Dermis blood vessel endothelial cell (primary cell): ENCODE measurements at places on chromosomes 12 and 14. TPM values are rescaled to one million over a fixed set of nuclear protein-coding genes. Genes with fewer than 3 reads are reported as not detected.

GRCh38 chr12:45816652-45817051 is 87.1 kb downstream of the ARID2 start:
- DNase-seq, result no peak

Gene MTRFR
- total RNA-seq, result 7.4 and 10.2 TPM in 2 replicates

Gene CABP1
- total RNA-seq, result 0.17 TPM in 1 of 2 replicates, not detected in the other

Gene KLRC4
- total RNA-seq, result not detected in 2 replicates

DNA sequence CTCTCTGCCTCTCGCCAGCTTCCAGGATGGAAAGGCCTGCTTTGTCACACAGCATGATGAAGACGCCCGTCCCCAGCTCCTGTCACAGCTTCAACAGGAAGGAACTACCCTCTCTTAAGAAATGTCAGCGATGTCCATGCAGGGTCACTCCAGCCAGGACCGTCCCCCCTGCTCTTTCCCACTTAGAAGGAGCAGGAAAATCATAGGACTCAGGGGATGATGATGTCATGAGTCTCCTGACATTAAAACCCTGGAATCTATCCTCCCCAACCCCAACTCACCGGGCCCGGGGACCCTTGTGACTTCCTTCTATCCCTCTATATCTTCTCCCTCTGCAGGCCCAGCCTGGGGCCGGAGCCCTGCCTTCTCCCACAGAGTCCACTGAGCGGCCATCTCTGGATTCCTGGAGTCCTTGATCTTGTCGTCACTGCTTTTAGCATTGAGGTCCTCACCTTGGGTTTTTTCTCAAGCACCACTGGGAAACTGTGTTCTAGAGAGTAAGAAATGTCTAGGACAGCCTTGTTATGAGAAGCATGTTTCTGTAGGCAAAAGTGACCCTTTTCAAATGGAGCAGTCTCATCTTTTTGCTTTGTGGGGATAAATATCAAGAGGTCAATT is 42.8 kb upstream of the P2RX7 start:
- no peak for DNase-seq

Gene PROX2
- total RNA-seq, result not detected in 2 replicates

DNA sequence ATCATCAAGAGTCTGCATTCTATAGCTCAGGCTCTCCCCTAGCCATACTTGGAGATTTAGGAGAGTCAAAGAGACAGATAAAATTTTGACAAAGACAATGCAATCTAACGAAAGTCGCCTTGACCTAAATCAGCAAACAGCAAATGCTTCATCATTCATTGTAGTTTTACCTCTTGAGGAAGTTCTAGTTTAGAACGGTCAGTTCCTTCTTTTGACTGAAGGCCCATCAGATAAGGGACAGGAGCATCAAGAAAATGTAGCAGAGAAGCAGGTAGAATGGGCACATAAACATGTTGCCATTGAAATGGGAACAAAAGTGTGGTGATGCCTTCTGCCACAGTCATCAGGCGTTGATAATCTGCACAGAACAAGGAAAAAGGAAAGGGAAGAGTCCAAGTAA is 130.9 kb downstream of the DENND5B start:
- DNase-seq, result no peak

Gene KRT85
- total RNA-seq, result not detected in 2 replicates

GRCh38 chr12:57797933-57798332 is 15.3 kb downstream of the TSFM start:
- DNase-seq, result no peak

Gene GALNT9
- 0.14 and 0.17 TPM in 2 replicates for total RNA-seq

Gene PLEKHG7
- total RNA-seq, result not detected in 2 replicates

DNA sequence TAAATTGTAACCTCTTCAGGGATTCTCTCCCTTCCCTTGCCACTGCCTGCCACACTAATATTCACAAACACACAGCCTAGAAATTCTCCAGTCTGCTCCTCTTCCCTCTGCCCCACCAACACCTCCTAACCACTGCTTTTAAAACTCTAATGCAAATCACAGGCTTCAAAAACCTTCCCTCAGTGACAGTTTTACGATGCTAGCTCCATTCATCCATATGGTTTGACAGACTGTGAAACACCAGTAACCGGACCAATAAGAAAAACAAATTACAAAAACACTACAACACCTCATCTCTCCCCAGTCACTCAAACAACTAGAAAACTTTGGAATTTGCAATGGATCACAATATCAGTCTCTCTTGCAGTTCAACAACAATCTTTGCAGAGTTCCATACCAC is 5.7 kb downstream of the DPF3 start:
- DNase-seq, result no peak

DNA sequence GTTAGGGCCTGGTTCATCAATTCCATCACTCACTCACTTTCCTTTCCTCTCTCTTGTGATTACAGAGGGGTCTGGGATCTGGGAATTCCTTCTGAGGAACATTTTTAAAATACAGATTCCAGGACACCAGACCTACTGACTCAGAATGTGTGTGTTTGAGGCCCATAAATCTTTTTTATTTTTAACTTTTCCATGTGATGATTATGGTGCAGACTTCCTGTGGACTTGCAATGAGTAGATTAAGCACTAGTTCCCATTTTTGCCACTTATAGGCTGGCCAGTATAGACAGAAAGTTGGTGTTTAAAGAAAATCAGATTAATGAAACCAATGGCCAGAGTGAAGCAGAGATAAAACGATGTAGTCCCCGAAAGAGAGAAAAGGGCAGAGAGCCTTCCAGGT is 28.1 kb downstream of the SLC41A2 start:
- DNase-seq, result no peak

Gene HOXC11
- total RNA-seq, result not detected in 2 replicates

DNA sequence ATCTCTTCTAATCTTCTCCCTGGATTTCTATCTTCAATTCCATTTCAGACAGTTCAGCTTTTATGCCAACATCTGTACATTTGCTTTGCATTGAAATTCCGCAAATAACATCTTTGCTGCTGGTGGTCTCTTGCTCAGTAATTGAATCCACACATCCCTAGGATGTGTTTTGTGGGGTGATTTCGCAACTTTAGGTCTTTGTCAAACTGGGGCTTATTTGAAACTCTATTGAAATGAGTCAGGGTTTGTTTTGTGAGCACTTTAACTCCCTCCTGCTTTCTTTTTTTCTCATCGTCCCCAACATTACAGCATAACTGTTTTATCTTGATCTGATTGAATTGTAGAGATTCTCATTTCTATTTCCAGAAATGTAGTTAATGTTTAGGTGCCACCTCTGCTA is 404.3 kb downstream of the NPAS3 start:
- no peak for DNase-seq

Gene DUSP6
- total RNA-seq, result 309 and 317 TPM in 2 replicates

Gene TMEM52B
- not detected in 2 replicates for total RNA-seq

- DNase-seq, result no peak
These were observed 57.4 kb downstream of the DAAM1 start for GRCh38 chr14:59245809-59246295.

Gene INHBC
- total RNA-seq, result not detected in 2 replicates

- peak; percentile 82 for DNase-seq
These were observed 12.4 kb upstream of the SMUG1 start for GRCh38 chr12:54201001-54201794.

- no peak for DNase-seq
These were observed 130.4 kb downstream of the PAWR start for GRCh38 chr12:79560225-79560889.
